ENCODE measurements at places on chromosomes 7 and 10.
A peak's percentile ranks its signal among the peaks of the same experiment; 100 is the strongest.

- no peak for DNase-seq
Observed at GRCh38 chr7:87316097-87316700, 29.3 kb upstream of the CROT start.

- DNase-seq, result peak; percentile 84
Observed at GRCh38 chr10:117216611-117217195, 19.4 kb downstream of the KCNK18 start.

DNA sequence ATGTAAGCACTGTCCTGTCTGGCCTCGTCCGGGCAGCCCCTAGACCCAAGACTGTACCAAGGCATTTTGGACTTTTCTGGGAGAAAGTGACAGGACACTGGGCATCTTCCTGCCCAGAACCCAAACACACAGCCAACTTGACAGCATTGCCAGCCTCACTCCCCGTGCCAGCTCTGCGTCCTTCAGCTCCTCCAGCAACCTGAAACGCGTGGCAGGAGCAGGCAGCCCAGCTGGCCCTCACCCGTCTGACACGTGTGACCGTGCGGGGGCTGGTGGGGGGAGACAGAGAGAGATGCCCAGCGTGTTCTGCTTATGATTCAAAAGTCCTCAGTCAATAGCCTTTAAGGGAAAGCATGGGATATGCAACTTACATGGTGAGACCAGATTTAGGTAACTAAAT lies 50.3 kb upstream of the SLC29A3 start:
- no peak for DNase-seq

DNA sequence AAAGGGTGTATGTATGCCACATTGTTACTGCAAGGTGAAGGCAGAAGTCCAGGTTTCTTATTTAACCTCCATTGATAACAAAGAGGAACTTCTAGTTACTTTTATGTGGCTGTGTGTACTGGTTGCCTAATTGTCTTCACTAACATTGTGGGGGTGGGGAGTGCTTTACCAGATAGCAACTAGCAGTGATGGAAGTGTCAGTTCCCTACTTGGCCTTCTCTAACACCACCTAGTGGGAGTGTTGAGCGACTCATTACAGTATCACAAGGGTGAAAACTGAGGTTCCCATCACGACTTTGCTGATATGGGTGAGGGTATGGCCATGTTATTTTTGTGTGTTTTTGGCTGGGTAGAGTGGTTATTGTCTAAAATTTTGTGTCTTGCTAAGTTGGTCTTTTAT lies 274.4 kb downstream of the THSD7A start:
- peak; percentile 53 for DNase-seq

DNA sequence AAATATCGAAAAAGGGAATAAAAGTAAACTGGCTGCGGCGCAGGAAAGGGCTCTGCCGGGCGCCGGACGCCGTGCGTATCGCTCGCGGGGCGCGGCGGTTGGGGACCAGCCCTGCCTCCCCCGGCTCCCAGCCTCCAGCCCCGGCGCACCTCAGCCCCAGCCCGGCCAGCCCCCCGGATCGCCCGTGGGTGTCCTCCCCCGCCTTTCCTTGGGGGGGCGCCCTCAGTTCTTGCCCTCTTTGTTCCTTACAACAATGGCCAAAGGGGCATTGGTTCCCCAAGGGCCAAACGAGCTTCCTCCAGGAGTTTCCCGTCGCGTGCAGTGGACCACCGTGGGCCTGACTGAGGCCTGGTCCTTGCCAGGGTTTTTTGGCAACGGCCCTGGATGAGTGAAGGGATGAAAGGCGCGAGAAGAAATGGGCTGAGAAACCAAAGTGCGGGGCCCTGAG lies 1.2 kb downstream of the MACROH2A2 start:
- DNase-seq, result peak; percentile 39

DNA sequence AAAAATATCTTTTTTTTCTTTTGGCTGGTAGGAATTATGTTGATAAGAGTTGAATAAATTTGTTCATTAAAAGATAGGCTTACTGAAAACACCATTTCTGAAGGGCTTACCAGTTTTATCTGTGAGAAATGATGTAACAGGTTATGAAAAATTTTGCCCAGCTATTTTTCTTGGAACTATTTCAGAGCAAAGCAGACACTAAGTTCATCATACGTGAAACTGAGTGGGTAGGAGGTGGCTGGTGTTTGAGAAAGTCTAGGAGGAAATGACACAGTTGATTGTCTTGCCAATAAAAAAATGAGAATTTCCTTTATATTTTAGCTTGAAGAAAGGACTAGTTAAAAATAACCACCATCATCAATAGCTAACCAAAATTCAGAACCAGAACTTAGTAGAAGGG lies 6.2 kb upstream of the MRC1 start:
- peak; percentile 54 for DNase-seq

DNA sequence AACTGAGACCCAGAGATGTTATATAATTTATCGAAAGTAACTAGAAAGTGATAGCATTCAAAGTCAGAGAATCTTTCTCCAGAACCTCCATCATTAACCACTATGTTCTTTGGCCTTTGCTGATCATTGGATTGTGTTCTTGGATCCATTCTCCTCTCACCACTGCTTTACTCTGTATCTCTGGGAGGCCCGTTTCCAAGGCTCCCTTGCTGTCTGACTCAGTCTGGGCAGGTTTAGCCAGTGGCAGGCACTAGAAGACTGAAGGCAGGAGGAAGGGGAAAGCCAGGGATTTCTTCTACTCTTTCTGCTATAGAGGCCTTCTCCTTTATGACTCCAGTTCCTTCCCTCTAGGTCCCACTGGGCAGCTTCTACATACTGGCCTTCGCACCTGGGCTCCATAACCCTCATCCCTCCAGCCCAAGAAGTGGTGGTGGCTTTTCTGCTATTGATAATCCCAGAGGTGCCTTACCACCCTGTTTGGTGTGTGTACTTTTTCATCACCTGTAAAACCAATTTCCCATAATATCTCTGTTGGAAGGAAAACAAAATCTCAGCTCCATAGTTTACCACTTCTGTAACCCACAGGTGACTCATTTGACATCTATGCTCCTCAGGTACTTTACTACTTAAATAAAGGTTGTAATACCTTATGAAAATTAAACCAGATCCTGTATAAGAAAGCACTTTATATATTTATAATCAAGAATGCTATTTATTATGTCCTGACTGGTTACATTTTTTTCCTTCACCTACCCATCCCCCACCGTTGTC lies 36.0 kb downstream of the BCAP29 start:
- DNase-seq, result no peak

DNA sequence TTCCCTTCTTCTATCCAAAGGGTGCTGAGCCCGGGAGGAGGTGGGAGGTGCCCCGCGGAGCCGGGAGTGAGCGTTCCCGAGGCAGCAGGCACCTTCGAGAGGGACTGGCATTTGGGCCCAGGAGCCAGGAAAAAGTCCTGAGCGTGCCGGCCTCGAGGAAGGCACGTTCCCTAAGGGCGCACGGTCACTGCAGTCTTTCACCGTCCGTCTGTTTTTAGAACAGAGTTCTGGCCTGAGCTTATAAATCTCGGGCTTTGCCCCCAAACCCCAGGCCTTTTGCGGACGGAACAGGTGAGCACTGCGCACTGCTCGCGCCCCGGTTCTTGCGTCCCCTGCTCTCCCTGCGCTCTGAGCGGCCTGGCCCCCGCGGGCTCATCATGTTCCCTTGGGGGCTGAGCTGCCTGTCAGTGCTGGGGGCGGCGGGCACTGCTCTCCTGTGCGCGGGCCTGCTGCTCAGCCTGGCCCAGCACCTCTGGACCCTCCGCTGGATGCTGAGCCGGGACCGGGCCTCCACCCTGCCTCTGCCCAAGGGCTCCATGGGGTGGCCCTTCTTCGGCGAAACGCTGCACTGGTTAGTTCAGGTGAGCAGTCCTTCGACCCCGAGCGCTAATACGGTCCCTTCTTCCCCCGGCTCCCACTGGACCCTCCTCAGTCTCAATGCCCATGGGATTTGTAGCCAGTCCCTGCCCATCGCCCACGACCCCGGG lies 442 bp downstream of the CYP26C1 start:
- no peak for DNase-seq

DNA sequence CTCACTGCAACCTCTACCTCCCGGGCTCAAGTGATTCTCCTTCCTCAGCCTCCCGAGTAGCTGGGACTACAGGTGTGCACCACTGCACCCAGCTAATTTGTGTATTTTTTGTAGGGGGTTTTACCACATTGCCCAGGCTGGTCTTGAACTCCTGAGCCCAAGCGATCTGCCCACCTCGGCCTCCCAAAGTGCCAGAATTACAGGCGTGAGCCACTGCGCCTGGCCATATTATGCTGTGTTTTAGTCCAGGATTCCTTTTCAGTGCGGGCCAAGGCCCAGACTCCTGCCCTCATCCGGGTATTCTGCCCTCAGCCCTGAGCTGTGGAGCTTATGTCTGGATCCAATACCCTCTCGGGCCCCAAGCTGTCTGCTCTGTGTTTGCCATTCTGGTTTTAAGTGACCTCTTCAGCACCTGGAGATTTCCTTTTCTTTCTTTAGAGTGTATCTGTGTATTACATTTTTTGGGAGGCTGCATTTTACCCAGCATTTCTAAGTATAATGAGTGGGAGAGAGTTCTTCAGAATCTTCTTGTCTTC lies 114.9 kb downstream of the BUB3 start:
- no peak for DNase-seq

- DNase-seq, result no peak
Observed at GRCh38 chr7:64946772-64947171, 43.7 kb downstream of the ZNF273 start.

- DNase-seq, result no peak
Observed at GRCh38 chr7:43591558-43592180, 8.8 kb downstream of the STK17A start.

- peak; percentile 42 for DNase-seq
Observed at GRCh38 chr10:107011105-107011504, 153.4 kb downstream of the SORCS1 start.

DNA sequence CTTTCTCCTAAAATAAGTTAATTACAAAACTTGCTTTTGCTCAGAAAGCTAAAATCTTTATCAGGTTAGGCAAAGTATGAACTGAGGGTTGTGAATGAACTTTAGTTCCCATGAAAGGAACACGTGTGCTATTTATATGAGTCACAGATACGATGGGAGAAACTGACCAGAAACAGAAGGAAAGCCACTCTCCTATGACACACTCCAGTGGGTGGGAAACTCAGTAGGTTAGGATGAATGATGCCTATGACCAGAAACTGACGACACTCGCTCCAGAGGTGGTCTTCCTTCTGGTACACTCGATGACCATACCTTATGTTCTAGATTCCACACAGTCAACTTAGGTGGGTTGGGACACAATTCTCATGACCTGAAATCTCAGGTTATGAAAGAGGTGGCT lies 215.7 kb upstream of the INHBA start:
- DNase-seq, result no peak

GRCh38 chr10:117362313-117362712 lies 12.9 kb downstream of the PDZD8 start:
- DNase-seq, result no peak

GRCh38 chr7:142385491-142386340 lies 127.9 kb upstream of the PRSS58 start:
- DNase-seq, result peak; percentile 80

DNA sequence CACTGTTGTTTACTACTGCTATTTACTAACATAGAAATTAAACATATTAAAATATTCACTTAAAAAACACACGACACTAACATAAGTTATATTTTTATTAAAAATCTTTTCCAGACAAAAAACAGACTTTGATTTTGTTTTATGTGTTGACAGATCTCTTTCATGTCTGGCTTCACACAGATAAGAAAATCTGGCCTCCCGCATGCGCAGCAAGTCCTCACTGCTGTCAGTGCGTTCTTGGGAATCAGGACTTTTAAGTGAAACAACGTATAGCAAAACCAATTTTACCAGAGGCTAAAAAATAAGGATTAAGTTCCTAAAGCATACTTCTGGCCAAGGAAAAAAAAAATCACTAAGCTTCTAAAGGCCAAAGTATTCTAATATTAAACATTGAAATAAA lies 1.2 kb upstream of the IDI1 start:
- no peak for DNase-seq

DNA sequence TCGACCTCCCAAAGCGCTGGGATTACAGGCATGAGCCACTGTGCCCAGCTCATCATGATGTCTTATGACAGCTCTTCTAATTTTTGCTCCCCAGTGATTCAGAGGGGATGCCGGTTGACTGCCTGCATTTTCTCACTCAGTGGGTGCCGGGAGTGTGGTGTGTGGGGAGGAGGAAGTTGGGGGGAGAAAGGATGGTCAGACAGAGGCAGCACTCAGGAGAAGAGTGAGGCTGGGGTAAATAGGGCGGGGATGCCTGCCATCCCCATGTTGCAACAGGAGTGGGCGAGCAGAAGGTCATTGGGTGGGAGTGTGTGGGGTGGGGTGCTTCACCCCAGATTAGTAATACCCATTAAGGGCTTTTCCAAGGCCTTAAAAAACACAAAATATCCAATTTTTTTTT lies 3.5 kb upstream of the CCL24 start:
- peak; percentile 87 for DNase-seq

GRCh38 chr10:32379318-32379949 lies 32.5 kb upstream of the EPC1 start:
- DNase-seq, result peak; percentile 53

GRCh38 chr10:77531441-77532001 lies 106.1 kb downstream of the KCNMA1 start:
- DNase-seq, result peak; percentile 82

DNA sequence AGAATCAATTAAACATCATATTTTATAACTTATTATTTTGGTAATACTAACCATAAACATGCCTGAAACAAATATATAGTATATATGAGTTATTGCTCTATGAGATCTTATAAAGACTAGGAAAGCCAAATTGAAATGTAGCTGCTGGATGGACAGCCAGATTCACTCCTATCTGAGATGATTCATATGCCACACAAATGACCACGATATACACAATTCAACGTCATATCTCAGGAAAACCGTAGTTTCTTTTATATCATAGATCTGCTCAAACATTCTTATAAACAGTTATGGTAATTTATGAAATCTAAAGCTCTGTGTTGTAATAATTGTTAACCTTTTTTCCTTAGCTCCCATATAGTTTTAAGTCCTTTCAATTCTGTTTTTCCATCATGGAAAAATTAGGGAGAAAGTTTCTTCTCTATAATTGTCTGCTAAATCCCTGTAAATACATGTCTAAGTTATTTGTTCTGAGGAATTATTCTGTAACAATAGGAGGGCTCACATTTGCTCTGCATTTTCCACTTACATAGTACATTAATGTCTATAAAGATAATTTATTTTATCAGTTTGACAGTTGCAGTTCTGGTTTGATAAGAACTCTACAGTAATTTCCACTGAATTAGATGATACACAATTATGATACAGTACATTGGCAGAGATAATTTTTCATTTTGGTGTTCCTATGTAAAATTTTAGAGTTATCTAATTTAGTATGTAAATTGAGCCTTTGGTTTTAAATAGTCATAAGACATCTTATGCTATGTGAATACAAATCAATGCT lies 42.7 kb downstream of the GNAT3 start:
- no peak for DNase-seq

Data from suppressor macrophage treated with lipopolysaccharide for 4 hours (primary cell).